ENCODE measurements at places on chromosomes 4 and X.

DNA sequence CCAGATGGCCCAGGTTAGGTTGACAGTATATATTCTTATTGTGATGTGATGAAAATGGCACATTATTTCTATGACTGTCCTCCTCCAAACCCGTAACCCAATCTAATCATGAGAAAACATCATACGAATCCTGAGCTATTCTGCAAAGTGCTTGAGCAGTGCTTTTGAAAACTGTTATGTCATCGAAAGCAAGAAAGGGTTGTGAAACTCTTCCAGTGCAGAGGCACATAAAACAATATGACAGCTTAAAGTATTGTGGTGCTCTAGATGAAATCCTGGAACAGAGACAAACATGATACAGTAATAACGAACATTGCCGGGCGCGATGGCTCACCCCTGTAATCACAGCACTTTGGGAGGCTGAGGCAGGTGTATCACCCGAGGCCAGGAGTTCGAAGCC, 1648.0 kb downstream of the STIM2 start:
- no peak for DNase-seq

DNA sequence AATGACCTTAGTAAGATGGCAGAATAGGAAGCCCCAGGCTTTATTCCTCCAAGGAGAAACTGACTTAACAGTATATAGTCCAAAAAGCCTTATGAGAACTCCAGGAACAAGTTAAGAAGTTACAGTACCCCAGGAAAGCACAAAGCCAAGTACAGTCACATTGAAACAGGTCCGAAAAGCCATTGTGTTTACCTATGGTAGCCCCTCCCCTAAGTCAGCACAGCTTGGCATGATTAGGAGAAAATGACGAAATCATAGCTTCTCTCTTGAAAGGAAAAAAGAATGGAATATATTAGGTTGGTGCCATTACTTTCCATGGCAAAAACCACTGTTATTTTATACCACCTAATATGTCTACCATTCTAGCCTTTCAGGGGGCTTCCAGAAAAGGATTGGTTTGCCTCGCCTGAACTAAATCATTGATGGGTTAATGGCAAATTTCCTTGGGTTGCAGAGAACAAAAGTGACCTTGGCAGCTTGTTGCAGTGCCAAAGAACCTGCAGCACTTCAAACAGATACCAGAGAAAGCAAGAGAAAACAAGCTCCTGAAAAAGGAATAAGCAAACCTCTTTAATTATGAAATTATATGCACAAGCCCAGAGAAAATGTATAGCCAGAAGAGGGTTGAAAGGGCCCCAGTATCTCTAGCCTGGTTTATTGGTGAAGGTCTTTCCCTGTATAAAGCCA, 130.6 kb downstream of the PTCHD1 start:
- no peak for DNase-seq

DNA sequence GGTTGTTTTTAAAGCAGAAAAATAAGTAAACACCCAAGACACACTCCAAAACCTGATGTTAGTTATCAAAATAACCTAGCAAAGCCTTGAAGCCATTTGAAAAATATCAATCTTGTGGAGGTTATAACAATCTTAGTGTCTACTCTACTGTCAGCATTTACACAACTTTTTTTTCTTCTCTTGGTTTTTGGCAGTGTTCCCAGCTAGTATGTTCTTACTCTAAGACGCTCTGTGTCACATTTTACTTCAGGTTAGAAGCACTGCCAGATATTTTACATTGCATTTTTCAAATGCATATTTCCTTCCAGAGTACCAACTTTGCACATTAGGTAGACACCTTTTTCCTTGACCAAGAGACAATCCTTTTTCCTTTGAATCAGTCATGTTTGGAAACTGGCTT, 114.0 kb upstream of the INPP4B start:
- DNase-seq, result no peak

GRCh38 chr4:13903901-13904300, 276.4 kb upstream of the BOD1L1 start:
- DNase-seq, result no peak

- DNase-seq, result no peak
Observed at GRCh38 chrX:24392709-24393108, 32.3 kb downstream of the SUPT20HL1 start.

DNA sequence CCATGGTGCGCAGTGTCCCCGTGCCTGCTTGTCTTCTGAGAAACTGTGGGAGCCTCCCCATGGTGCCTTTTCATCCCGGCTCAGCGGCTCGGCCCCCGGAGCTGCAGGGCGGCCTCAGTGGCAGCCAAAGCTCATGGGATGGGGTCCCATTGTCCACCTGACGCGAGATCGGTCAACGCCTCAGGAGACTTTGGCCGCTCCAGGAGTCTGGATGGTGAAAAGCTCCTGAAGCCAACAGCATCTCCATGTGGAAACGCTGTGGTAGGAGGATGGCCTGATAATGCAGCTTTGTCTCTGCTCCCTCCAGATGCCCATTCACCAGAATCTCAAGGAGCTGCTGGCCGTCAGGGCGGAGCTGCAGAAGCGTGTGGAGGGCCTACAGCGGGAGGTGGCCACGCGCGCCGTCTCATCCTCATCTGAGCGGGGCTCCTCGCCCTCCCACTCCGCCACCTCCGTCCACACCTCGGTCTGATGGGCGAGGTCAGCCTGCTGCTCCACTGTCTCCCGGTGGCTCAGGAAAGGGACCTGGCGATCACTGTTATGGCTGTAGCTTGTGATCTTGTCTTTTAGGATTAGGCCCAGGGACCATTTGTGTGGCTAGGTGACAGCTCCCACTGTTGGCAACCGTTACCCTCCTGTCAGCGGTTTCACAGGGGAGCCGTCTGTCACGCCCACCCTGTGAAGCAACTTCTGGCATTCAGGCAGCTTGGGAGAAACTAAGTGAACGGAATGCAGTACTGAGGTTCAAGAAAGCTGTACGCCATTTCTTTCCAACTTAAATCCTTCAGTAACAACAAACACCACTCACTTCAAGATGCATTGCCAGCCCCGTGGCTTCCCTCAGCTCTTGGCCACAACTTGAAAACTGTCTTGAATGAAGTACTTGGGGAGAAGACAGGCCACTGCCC, 69.3 kb downstream of the MTMR1 start:
- no peak for DNase-seq

GRCh38 chr4:2065106-2065930, 6.2 kb downstream of the NAT8L start:
- DNase-seq, result peak; percentile 14
